MG63 (cell line): ENCODE measurements at places on chromosomes 3 and 15.

DNA sequence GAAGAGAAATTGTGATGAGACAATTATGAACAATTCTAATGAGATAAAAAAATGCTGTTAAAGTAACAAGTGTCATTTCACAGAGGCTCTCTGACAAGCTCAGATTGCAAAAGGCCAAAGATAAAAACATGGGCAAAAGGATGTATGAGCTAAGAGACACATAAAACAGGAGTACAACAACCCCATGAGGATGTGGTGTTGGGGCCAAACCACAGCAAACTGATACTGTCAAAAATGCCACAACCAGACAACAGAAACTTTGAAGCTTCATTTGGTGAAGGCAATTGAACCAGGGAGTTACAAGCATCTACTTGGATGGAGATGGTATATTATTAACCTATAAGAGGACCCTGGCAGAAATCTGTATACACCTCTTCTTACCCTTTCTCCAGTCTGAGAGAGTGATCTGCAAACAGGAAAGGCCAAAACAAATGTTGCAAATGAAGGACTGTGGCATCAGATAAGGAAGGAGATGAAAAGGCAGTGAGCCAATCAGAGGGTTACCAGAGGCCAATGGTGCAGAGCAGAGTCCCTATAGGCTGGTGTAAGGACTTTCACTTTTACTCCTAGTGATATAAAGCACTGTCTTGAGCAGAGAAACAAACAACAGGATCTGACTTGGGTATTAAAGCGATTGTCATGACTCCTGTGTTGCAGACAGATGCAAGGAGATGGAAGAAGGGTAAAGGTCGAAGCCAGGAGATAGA lies 659.0 kb downstream of the NTRK3 start:
- no peak for DNase-seq

DNA sequence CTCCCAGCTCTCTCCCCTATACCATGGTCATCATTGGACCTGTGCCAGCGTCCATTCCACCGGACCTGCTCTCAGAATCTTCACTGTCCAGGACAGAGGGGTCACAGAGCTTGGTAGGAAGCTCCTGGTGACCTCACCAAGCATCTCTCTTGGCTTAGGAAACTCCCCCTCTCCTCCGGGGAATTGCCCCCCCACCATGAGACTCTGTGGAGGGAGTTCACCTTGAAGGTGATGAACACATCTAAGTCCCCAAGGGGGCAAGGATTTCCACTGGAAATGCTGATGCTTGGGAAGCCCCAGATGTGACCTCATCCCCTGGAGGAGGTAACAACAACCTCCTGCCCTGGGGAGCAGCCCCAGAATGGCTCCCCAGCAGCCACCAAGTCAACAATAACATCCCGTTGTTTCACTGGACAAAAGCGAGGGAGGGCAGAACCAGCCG lies 3.2 kb downstream of the SEMA7A start:
- no peak for DNase-seq

GRCh38 chr15:86591994-86592735 lies 512.5 kb downstream of the AGBL1 start:
- DNase-seq = no peak

GRCh38 chr3:99499235-99500158 lies 138.9 kb upstream of the COL8A1 start:
- DNase-seq = peak; percentile 60

- peak; percentile 11 for DNase-seq
Observed at GRCh38 chr3:185176750-185177359, 24.0 kb upstream of the C3orf70 start.

DNA sequence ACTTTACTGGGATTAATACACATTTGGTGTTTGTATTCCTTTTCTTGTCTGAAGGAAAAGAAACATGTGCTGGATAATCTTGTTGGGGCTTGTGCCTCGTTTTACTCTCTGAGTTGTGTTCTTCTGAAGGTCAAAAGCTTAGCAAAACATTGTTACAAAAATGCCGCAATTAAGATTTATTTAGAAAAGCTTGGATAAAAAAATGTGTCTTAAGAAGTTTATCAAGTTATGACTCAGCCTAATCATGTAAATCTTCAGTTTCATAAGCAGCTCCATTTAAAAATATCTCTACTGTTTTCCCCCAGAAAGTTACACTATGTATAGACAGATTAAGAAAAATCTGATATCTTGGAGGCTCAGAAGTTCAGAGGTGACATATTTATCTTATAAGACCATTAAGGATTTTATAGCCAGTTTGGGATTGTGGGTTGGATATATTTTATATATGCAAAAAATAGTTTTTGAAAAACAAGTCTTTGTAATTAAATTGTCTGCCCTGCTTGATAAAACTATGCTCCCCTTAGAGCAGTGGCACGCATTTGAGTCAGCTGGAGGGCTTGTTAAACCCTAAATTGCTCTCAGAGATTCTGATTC lies 56.5 kb downstream of the CLDN11 start:
- no peak for DNase-seq

DNA sequence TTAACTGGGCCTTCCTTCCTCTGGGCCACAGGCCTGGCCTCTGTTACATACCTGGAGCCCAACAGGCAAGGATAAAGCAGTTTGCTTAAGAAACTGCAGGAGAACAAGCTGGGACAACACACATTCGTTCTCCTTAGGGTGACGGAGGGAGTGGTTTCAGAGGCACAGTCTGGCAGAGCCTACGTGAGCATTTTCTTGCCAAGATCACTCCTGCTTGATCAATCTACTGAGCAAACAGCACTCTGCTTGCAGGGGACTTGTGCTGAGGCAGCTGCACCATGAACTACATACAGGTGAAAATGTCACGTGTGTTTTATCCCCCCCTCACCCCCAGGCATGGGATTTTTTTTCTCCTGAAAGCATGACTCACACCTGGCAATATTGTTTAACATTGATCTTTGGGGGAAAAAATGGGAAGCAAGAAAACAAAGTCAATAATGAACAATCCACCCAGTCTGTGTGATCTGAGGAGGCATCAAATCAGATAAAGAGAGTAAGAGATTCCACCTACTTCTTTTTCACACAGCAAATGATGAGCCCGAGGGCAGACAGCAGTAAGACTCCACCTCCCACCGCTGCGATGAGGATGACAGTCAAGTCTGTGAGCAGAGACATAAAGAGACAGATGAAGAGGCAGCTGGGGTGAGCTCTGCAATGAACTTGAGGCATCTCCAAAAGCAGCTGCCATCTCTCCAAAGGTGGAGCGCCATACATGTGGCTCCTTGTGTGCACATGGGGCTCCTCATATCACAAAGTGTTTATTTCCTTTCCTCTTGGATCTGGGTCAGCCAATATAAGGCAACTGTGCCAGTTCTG lies 57.4 kb downstream of the CDCP1 start:
- no peak for DNase-seq
